Activated naive CD4-positive, alpha-beta T cell treated with anti-CD3 and anti-CD28 coated beads for 36 hours (primary cell): ENCODE measurements at places on chromosomes 12 and 14.
A peak's percentile ranks its signal among the peaks of the same experiment; 100 is the strongest.

DNA sequence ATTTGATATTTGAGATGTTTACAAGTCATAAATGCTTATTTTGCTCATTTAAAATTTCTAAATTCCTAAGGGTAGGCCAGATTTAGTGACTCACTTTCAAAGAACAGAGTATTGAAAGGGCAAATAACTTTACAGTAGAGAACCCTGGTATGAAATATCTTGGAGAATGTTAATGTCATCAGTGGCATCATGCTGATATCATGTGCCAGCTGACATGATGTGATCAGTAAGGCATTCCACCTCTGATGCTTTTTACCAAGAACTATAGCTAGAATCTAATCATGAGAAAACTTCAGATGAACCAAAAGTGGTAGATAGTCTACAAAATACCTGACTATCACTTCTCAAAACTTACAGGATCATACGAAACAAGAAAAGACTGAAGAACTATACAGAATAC lies 2.9 kb upstream of the FLRT2 start:
- no peak for DNase-seq

DNA sequence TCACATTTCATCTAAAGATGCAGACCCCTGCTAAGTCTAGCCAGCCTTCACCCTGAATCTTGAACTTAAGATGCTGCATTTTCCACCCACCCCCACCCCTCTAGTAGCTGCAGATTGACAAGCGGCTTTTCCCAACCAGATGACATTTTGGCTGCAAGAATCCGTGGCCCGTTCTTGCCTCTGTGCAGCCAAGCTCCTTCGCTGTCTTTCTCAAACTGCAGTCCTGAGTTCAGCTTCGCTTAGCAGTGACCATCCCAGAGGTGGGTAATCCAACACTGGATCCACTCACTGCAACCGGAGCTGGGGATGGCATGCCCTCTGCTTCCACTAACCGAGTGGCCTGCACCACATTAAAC lies 765 bp upstream of the NFYB start:
- DNase-seq = no peak

DNA sequence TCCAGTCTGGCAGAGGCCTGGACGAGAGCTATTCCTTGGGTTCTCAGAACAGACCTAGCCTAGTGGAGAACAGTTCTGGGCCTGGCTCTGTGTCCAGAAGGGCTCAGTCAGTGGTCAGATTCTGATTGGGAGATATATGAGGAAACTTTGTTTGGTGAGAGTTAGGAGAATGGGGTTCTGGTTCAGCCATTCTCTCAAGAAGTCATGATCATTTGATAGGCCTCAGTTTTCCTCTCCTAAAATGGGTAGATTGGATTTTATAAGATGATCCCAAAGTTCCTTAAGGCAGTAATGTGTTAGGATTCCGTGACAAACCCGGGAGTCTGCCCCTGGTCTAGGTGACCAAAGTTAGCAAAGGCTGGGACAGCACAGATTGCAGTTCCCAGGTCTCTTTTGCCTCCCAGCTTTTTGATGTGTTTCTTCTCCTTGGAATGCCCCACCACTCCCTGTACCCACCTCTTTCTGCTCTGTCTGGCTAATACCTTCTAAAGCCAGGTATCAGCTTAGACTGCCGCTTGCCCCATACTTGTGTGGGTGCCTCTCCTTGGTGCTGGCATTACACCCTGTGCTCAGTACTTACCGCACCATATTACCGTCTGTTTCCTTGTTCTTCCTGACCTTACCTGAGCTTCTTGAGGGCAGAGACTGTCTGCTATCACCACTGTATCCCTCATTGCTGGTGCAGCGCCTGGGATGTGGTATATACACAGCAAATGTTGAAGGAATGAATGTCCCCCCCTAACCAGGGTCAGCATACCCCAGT lies 25.5 kb downstream of the SUSD6 start:
- DNase-seq = no peak

DNA sequence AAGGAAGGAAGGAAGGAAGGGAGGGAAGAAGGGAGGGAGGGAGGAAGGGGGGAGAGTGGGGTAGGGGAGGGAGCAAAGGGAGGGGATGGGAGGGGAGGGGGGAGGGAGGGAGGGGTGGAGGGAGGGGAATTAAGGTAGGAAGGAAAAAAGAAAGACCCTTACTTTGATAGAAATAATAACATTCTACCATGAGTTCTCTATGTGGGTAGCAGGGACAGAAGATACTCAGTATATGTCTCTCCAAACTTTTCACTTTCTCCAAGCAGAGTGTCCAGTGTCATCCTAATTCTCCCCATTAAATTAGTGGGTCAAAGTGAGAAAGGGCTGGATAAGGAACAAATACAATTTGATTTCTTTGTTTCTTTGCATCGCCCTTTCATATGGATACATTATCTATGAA lies 553.4 kb upstream of the USP15 start:
- no peak for DNase-seq

DNA sequence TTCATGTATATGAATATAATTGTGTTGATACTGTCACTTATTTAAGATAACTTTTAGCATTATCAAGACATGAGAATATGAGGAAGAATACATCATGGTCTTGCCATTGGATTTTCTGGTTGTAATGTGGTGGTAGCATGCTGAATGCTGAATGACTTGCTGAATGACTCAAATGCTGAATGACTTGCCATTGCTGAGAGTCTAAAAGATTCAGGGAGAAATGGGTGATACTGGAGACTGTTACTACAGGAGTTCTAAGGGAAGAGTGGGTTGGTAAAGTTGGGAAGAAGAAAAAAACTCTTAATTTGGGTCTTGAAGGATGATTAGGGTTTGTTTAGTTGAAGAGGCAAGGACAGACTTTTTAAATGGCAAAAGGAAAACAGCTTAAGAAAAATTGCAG lies 72.1 kb upstream of the MANSC4 start:
- no peak for DNase-seq

GRCh38 chr12:118430516-118430915 lies 54.2 kb downstream of the SUDS3 start:
- no peak for DNase-seq

DNA sequence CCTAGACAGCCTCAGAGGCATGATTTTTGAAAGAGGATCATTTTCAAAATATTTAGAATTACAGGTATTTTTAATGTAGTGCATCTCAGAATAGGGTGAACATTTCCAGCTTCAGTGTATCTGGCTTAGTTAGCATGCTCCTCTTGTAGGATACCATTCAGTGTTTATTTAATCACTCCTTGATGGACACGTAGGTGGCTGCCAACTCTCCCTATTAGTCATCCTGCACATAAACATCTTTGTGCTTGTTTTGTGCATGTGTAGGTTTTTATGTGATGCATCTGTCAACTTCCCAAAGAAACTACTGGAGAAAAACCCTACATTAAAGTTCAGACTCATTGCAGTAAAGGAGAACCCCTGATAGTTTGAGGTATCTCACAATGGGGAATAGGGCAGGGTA lies 52.5 kb upstream of the RBM19 start:
- DNase-seq = no peak

DNA sequence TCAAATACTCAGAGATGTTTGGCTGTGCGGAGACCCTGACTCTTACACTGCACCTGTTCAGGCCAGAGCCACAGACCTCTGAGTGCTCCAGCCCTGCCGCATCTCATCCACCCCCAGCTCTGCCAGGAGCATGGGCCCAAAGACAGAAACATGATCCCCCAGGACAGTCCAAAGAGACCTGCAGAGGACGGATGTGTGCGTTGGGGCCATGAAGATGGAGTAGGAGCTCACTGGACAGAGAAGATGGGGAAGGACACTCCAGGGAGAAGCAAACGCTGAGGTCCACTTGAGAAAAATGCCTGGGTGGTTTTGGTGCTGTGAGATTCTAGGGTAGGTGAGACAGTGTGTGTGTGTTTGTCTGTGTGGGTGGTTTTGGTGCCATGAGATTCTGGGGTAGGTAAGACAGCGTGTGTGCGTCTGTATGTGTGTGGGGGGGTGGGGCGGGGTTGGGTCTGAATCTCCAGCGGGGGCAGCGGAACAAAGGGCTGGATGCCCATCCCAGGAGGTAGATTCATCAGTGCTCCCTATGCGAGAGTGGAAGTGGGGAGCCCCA lies 818 bp upstream of the HHIPL1 start:
- DNase-seq = no peak

DNA sequence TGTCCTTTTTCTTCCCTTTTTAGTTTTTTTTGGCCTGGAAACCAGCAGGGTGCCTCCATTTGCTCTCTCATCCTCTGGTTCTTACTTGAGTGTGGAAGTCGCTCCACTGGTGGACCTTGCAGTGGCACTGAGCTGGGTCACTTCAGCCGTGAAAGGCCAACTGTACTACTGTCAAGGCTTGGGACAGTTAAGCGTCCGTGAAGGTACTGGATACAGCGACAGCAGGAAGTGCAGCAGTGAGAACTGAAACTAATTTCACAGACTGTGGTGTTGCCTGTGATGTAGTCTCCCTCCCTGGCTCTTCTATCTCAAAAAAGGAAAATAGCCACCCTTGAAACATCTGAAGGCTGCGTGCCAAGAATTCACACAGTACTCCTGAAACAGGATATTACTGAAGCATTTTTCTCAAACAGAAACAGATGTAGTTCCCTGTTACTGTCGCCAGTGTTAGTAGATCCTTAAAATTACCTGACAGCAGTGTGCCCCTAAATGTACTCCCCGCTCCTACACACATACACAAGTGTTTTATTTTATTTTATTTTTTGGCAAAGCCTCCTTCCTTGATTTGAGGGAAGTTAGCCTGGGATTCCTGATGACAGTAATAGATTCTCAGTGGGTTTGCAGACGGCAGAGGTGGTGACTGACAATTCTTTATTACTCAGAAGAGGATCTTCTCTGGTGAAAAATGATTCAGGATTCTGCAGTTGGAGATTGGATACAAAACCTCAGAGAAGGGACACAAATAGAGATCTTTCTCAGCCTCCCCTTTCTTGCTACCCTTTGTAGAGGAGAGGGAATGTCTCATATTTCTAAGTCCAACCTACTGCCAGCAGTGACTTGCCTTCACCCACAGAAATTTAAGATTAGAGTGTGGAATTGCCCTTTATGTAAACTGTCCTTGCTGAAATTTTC lies 4.4 kb downstream of the SUSD6 start:
- peak; percentile 67 for DNase-seq

DNA sequence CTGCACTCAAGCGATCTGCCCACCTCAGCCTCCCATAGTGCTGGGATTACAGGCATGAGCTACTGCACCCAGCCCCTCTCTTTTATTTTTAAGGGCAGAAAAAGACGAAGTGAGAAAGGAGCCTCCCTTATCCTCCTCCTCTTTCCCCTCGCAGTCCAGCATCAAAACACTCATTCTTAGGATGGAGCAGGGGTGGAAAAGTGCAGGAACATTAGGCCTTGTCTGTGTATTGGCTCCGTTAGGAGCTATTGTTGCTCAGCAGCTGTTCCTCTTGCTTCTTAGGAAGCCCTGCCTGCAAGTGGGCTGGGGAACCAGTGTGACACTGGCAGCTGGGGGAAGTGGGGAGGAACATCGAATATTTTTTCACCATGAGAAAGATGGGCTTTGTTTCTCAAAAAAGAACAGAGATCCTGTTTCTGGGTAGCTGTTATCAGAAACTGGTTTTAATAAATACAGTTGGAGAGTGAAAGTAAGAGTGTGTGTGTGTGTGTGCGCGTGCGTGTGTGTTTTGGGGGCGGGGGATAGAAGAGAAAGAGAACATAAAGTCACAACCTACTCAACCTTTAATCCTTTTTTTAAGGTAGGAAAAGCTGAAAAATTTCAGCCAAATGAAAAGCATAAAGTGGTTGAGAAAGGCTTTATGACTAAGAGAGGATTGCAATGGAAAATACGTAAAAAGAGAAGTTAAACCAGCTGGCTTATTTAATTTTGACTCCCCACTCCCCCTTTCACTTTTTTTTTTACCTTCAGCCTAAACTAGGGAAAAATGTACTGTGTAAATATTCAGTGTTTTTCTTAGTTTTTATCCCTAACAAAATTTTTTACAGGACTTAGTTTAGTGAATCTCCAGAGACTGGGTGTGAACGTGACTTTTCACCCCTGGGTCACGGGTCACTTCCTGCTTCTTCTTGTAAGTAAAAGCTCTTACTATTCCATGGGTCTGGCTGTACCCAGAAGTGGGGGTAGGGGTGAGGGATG lies 197.2 kb upstream of the PLEKHG7 start:
- DNase-seq = peak; percentile 77

DNA sequence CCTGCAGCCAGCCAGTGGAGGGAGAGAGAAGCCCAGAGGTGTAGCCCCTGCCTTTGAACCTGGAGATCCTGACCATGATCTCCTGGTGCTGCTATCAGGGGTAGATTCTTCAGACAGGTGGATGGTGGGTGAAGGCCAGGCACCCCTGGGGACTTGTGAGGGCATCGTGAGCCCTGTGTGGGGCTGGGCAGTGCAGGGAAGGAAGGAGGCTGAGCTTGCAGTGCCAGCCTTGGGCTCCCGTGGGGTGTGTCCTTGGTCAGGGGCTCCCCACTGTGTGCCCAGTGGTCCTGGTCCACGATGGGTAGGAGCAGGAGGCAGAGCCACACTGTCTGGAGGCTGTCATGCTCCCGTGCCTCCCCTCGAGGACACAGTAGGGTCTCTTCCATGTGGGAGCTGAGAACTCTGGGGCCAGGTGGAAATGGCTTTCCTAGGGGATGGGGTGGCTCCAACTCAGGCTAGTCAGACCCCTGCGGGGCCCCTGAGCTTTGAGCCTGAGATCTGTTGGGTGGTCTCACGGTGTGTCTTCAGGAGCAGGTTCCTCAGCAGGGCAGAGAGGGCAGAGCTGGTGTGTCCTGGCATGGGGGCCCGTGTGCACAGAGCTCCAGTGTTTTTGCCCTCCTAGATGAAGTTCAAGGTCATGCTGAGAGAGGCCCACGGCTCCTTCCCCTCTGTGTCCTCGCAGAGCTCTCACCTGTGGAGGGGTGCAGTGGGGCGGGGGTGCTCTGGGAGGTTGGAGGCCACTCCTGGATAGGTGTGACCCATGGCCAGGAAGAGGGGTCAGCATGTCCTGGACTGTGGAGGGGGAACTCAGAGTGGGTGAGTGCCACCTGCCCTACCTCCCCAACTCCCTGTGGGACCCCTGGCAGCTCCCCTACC lies 25.0 kb downstream of the RTL1 start:
- DNase-seq = no peak

GRCh38 chr12:26150736-26151450 lies 26.1 kb upstream of the BHLHE41 start:
- no peak for DNase-seq

DNA sequence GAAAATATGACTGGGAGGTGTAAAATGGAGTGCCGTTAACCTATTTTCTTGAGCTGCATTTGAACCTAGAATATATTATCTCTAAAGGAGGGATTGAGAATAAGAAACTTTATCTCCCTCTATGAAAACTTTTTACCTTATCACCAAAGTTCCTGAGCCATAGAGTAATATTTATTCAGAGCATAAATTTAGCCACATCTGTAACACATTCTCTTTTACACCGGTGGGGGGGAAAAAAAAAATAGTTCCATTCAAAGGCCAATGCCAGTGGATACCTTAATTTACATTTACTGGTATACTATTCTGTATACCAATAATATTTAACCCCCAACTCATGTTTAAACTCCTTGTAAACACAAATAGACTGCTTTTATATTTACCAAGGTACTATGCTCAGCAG lies 21.7 kb downstream of the CERS5 start:
- DNase-seq = no peak
